ENCODE measurements at places on chromosomes 3 and 15.

GRCh38 chr15:36579792-36580431 is 486 bp downstream of the CDIN1 start:
- no peak for DNase-seq

GRCh38 chr15:52360229-52361203 is 64.9 kb upstream of the MYO5C start:
- no peak for DNase-seq

GRCh38 chr3:13332158-13332557 is 88.0 kb downstream of the NUP210 start:
- peak; percentile 51 for DNase-seq

GRCh38 chr3:14664170-14664569 is 10.8 kb upstream of the C3orf20 start:
- no peak for DNase-seq

- DNase-seq: no peak
Observed at GRCh38 chr3:144444061-144444460, 472.4 kb downstream of the DIPK2A start.

GRCh38 chr3:159480046-159480445 is 508.6 kb upstream of the IL12A start:
- DNase-seq: no peak

DNA sequence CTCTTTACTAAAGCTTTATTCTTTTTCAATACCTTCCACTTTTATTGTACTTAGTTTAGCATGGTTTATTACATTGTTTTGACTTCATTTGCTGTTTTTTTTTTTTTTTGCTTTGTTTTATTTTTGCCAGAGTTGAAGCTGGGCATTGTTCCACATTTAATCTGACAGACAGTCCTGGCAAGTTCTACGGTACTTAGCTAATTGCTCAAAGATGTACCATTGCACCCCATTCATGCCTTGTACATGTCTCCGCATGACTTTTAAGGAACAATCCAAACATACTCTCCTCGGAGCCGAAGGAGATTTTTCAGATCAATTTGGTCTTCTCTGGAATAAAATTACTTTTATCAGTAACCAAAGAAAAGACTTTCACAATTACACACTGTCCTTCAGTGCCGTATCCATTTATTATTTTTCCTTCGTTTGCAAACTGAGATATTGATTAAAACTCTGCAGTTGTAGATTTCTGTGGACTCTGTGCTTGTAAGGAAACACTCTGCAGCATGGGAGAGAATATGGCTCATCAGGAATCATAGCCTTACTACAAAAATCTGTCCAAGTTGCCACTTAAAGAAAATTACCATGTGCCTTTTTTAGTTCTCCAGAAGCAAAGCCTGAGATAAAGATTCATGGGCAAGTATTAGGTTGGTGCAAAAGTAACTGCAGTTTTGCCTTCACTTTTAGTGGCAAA is 952.0 kb downstream of the AGBL1 start:
- no peak for DNase-seq

DNA sequence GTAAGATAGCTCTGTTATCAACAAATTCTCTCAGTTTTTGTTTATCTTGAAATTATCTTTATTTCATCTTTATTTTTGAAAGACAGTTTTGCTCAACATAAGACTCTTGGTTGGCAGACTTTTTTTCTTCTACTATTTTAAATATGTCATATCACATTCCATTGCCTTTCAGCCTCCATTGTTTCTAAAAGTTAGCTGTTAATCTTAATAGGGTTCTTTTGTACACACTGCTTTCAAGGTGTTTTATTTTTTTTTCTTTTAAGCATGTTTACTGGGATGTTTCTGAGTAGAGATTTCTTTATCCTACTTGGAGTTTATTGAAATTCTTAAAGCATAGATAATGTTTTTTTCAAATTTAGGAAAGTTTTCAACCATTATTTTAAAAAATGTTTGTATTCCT is 294.6 kb downstream of the STXBP5L start:
- DNase-seq: no peak

DNA sequence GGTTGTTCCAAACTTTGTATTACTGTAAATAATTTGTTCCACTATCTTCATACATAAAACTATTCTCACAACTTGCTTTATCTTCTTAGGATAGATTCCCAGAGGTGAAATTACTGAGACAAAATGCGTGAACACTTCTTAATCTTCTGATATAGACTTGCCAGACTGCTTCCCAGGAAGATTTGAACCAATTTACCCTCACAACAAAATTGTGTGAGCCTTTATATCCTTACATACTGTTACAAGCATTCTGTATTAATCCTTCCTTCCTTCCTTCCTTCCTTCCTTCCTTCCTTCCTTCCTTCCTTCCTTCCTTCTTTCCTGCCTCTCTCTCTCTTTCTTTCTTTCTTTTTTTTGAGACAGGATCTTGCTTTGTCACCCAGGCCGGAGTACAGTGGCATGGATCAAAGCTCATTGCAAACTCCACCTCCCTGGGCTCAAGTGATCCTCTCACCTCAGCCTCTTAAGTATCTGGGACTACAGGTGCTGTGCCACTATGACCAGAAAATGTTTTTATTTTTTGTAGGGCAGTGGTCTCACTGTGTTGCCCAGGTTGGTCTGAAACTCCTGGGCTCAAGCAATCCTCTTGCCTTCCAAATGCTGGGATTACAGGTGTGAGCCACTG is 57.1 kb upstream of the SSR3 start:
- no peak for DNase-seq

DNA sequence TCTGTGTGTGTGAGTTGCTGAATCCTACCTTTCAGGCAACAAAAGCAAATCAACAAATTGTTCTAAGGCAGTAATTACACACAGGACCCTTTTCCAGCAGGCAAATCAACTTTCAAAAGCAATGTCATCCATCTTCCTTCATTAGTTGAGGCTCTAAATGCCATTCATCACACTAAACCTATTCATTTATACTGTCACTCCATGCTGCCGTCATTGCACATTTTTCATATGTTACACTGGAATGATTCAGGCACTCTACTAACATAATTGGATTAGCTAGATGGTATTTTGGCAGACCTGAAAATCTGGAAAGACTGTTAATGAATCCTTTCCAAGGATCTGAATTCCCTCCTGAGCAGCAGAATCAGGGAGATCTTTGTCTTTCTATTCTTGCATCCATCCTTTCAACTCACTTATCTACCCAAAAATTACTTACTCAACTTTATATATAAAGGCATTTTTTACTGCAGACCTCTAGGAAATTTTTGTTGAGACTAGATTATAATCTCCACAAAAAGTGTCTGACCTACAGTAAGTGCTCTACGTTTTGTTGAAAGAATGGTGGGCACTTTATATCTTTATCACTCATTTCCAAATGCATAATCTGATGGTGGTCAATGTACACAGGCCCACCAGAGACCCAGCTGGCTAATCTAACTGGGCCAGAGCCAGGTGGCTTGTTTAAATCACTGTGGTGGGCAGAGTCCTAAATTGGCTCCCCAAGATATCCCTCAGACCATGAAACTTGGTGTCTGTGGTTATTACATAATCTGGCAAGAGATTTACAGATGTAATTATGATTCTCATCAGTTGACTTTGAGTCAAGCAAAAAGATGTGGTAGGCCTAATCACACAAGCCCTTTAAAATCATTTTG is 25.0 kb downstream of the MIX23 start:
- DNase-seq: no peak

DNA sequence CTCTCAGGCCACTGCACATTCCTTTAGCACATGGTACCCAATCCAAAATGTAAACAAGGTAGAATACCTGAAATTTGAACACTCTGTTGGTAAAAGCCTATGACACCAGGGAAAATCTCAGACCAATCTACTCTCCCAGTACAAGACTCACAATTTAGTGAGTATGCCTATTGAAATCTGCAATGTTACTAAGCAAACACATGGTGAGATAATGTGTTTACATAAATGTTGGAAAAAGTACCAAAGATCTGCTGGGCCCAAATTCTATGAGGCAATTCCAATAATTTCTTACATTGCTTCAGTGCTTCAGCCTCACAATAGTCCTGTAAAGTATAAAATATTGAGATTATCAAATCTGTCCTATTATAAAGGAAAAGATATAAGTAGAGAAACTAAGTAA is 536.1 kb downstream of the PYDC2 start:
- DNase-seq: no peak

- no peak for DNase-seq
Observed at GRCh38 chr3:111541911-111542483, at the start of gene CD96. Gene CD96, plus strand, starts transcription at chr3:111542197. Its CDS starts 52 bp downstream, at chr3:111542249.

GRCh38 chr3:129257609-129258008 is 8.2 kb downstream of the COPG1 start:
- DNase-seq: no peak

DNA sequence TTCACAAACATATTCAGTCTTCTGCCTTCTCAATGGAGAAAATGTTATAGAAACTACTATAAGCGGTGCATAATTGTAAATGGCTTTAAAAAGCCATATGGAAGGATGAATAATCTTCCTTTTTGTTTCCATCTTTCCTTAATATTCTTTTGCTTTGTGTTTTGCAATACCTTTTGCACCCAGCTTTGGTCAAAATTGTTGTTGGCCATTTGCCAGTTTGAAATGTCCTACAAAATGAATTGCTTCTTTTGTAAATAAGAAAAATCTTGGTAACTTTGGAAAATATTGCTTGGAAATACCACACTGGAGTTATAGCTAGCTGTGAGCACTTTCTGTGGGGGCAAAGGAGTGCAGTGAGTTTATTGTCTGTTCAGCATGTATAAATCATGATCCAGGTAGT is 93.5 kb upstream of the NR2F2 start:
- DNase-seq: no peak

DNA sequence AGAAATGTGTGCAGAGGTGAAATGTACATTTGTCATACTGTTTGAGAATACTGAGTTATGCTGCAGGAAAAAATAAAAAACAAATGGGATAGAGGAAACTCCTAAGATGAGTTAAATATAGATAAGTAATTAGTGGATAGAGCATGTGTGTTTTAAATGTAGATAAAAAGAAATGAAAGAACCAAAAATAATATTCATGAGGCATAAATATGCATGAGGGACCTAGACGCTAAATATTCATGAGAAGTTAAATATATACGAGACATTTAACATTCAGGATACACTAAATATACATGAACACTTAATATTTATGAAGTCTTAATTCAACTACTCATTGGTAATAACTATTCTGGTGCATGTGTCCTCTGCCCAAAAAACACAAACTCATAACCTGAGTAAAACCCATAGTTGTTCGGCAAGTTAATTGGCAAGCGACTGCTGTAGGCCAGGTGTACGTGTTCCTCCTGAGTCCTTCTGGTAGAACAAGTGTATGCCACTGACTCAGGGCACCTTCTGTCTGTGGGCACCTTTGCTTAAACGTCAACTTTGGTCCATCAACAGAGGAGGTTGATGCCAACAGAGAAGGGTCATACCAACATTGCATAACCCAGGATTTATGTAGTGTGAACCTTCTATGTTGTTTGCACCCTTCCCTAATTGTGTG is 24.5 kb upstream of the DENND6A start:
- DNase-seq: no peak

DNA sequence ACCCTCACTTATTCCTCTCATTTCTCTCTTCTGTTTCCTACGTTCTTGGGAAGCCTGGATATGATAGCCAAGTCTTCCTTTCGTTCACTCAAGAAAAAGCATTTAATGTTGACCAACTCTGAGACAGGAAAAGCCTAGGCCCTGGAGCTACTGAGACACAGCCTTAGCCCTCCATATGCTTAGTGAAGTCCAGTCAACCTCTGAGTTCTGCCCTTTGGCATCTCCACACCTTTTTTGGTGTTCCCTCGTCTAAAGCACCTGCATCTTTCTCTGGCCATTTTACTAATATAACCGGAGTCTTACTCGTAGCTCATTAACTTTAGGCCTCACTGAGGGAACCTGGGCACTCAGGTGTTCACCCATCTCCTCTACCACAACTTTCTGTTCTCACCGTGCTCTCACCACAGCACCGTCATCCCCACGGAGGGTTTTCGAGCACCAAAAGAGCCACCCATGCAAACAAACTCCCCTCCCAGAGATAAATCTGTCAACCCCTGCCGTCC is 632 bp downstream of the MTHFS start:
- DNase-seq: no peak

- no peak for DNase-seq
Observed at GRCh38 chr3:123757281-123757940, 126.7 kb downstream of the MYLK start.

GRCh38 chr3:189099505-189100290 is 72.1 kb upstream of the TPRG1 start:
- no peak for DNase-seq

GRCh38 chr3:193552923-193553322 is 1.8 kb downstream of the ATP13A4 start:
- DNase-seq: no peak

DNA sequence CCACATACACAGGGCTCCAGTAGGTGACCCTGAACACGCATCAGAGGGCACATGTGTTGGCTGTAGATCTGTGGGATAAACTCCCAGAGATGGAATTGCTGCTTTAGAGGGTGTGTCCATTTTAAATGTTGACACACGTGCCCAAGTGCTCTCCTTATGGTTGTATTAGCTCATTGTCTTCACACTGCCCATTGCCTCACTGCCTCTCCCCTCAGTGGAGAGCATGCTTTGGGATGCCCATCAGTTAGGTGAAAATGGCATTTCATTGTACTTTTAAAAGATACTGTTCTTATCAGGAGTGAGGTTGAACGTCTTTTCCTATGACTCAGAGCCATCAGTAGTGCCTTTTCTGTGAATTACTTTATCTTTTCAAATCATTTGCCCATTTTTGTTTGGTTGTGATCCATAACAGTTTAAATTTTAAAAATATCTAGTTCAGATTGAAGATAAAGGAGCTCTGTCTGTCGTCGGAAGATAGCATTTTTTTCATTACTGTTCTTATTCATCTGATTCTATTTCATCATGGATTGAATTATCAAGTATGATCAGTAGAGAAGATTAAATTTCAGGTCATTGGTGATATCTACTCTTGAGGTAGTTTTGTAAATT is 120.7 kb downstream of the CHDH start:
- no peak for DNase-seq

- DNase-seq: no peak
Observed at GRCh38 chr3:175518459-175518858, 659.3 kb downstream of the NAALADL2 start.

DNA sequence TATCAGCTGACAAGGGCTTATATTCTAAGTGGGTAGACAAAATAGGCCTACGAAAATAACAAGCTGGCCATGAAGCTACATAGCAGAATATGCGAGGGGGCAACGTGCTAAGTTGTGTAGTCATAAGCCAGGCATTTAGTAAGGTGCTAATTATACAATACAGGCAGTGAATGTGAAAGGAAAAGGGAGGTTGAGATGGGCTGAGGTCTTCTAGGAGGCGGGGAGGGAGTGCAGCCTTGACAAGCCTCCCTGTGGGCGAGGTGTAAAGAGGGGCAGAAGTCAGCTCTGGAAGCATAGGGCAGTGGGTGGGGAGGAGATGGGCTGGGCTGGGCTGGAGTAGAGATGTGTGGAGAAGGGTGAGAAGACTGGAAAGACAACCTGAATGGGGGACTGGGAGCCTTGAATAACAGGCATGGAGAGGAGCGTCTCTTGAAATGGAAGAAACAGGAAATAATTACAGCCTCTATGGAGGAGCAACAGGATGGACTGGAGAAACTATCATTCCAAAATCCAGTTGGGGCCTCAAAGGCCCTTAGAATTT is 1.2 kb downstream of the TIGIT start:
- no peak for DNase-seq
